Aorta (tissue), 5 donors: ENCODE measurements at places on chromosomes 16 and 17.

DNA sequence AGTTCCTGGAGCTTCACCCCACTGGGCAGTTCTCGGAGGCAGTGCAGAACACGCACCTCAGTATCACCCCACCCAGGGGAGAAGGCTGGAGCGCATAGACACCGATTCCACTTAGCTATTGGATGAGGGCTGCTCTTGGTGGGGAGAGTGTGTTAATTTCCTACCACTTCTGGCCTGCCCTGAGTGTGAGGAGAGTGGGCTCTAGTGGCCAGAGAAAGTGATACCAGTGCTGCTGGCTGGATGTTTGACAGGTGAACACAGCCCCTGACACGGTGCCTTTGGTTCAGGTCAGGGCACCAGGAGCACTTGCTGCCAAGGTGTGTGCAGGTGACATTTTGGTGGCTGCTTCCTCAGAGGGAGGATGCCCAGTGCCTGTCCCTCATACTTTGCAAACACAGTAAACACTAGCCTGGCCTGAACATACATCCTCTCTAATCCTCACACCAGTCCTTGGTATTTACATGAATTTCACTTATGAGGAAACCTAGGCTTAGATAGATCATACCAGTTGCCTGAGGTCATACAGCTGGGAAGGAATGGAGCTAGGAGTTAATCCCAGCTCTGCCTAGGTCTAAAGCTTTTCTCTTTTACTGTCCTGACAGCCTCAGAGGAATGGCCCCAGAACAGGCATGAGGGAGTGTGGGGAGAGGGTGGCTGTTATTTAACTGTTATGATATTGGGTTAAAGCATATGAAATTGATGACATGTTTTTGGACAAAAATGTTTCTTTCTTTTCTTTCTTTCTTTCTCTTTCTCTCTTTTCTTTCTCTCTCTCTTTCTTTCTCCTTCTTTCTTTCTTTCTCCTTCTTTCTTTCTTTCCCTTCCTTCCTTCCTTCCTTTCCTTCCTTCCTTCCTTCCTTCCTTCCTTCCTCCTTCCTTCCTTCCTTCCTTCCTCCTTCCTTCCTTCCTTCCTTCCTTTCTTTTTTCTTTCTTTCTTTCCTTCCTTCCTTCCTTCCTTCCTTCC is 21.0 kb upstream of the ITGAX start:
- DNase-seq, result no peak

- DNase-seq, result no peak
Measured at GRCh38 chr17:66423056-66423955, 120.9 kb downstream of the PRKCA start.

DNA sequence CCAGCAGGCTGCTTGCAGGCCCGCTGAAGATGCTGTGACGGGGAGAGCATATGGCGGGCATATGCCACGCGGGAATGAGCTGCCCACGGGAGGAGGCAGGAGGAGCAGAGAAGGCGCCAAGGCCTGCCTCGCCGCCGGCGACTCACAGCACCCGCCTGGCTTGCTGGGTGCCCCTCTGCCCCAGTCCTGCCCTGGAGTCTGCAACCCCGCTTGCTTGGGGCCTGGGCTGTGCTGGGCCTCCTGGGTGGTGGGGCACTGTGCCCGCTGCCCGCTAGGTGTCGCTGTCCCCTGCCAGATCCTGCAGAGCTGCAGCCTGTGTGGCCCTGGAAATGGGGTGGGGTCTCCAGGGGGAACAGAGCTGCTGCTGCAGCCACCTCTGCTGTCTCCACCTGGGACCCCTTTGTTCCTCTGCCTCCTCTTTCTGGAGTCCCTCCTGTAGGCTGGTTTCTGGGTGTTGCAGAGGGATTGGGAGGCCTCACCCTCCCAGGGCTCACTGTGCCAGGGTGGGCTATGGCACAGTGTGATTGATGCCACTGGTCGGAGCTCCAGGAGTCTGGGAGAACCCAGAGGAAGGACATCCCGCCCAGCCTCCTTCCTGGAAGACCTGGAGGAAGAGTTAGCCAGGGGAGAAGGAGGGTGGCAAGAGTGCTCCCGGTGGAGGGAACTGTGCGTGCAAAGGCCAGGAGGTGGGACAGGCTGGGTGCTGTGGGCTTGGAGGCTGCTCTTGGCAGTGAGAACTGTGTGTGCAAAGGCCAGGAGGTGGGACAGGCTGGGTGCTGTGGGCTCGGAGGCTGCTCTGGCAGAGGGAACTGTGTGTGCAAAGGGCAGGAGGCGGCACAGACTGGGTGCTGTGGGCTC is 141.0 kb upstream of the CIBAR2 start:
- DNase-seq, result peak; percentile 67

- DNase-seq, result no peak
Measured at GRCh38 chr17:58432806-58433573, 15.7 kb upstream of the RNF43 start.

GRCh38 chr16:53356478-53357207 is 77.6 kb upstream of the RBL2 start:
- DNase-seq, result no peak

- no peak for DNase-seq
Measured at GRCh38 chr17:64139542-64139941, 9.6 kb upstream of the ERN1 start.

- no peak for DNase-seq
Measured at GRCh38 chr17:37082311-37082860, 133.6 kb downstream of the AATF start.

- DNase-seq, result no peak
Measured at GRCh38 chr16:49405123-49405522, 31.5 kb downstream of the C16orf78 start.

GRCh38 chr16:58906981-58907715 is 173.0 kb upstream of the GOT2 start:
- DNase-seq, result no peak

DNA sequence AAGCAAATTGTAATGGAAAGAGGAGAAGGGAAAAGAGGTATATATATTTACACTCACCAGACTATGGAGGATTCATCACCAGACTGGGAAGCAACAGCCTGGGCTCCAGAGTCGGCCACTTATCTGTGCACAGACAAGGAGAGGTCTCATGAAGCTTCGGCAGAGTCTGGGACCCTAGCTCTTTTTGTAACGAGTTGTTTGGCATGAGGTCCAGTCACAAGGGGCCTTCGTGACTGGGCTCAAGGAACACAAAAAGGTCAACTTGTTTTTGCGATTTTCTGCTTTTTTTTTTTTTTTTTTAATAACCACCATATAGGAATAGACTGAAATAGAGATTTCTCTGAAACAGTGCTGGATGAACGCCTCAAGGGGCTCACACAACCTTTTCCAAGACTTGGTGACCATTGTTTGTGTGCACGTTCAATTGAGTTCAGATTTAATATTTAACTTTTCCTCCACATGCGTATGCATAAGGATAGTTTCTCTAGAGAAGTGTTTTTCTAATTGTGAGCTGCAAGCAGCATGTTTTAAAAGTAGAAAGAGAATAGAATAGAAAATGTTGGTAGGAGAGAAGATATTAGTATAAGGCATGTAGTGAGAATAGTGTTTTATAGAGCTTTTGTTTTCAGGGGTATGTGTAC is 25.8 kb downstream of the BPTF start:
- no peak for DNase-seq

DNA sequence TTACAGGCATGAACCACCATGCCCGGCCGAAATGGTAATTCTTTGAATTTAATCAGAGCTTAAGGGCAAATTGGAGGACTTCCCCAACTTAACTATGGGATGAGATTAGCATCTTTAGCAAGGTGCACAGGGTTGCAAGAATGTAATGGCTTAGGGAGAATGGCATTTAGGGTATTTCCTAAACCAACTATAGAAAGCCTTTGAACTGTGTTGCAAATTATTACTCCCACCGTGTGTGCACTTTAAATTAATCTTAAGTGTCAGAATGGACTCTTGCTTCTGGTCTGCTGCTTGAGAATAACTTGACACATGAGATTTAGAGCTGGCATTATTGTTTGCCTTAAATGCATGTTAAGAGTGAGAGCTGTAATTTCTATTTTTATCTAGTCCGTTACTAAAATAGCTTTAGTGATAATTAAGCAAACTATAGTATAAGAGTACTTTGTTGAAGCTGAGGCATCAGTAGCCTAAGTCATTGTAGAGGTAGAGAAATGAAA is 59.8 kb downstream of the TUBD1 start:
- no peak for DNase-seq

DNA sequence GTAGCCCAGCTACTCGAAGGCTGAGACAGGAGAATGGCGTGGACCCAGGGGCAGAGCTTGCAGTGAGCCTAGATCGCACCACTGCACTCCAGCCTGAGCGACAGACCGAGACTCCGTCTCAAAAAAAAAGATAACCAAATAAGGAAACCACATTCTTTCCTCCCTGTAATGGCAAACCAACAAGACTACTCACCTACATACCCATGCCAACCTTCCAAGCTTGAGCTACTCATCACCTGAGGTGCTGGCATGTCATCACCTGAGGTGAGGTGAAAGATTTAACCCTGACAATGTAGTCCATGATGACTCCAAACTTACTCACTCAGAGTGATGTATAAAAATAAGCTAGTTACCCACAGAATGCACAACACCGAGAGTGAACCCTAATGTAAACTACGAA is 85.2 kb downstream of the SMG6 start:
- no peak for DNase-seq

GRCh38 chr16:24124291-24124690 is 131.8 kb upstream of the CACNG3 start:
- DNase-seq, result no peak

DNA sequence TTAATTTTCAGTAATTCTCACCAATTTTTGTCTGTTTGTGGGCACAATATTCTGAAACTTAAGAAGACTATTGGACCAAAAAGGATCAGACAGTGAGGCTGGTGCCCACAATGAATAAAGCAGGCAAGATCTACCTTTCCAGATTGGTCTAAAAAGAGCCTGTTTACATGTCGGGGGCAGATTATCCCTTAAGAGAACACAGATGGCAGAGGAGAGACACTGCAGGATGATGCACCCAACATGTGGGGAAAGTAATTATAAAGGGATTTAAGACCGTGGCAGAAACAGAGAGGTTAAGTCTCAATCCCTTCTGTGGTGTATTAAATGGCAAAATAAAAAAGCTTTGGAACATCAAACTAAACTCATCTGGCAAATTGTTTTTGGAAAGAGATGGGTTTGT is 331.8 kb upstream of the CDH11 start:
- no peak for DNase-seq

DNA sequence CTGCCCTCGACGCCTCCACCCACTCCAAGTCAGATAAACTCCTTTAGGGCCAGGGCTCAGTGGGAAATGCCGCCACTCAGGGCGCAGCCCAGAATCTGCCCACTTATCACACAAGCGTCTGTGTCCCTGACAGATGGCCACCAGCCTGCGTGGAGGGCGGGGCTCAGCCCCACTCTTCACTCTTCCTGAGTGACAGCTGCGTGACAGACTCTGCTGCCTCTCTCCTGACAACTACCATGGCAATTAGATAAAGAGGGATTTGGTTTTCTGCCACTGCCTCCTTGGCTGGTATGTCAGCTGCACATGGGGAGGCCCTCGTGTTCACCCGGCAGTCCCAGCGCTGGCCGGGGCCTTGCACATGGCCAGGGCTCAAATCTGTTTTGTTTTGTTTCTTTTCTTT is 96.2 kb downstream of the RTN4RL1 start:
- DNase-seq, result no peak

- DNase-seq, result no peak
Measured at GRCh38 chr16:86212706-86213436, 297.5 kb upstream of the FOXF1 start.

- no peak for DNase-seq
Measured at GRCh38 chr17:80781807-80782277, 209.8 kb upstream of the CHMP6 start.

- no peak for DNase-seq
Measured at GRCh38 chr17:31251105-31251969, 45.7 kb downstream of the OMG start.

DNA sequence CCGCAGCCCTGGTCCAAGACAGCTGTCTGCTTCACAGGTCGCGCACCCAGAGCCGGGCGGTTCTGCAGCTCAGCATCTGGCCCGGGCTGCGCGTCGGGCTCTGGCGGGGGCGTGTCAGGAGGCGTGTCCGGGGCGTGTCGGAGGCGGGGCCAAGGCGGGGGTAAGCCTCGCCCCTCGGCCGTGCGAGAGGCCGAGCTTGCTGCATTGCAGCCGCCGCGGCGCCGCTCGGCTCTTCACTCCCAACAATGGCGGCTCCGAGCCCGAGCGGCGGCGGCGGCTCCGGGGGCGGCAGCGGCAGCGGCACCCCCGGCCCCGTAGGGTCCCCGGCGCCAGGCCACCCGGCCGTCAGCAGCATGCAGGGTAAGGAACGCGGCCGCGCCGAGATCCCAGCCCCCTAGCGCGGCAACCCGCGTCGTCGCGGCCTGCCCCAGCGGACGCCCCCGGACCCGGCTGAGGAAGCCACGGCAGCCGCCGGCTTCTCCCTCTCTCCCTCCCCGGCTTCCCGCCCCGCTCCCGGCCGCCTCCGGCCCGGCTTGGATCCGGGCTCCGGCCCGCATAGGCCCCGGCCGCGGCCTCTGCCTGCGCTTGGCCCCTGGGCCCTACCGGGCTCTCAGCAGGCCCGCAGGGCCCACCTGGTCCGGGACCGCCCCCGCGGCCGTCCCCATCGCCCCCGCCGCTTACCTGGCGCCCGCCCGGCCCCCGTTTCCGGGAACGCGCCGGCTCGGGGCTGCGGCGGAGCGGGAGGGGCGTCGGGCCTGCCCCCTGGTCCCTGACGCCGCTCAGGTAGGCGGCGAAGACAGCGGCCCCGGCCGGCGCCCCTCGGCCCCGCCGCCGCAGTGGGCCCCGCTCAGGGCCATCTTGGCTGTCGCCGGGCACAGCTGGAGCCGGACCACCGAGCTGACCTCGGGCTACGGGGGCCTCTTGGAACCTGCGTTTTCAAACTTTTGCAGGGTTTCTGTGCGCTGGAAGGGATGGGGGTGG is at the start of gene MAP2K4:
Gene MAP2K4, plus strand, starts transcription at position 236 of the 981 bp plus-strand sequence. Its CDS starts 10 bp downstream, at position 246.
- DNase-seq, result peak; percentile 95

- no peak for DNase-seq
Measured at GRCh38 chr17:3656755-3657587, 11.4 kb downstream of the TAX1BP3 start.

GRCh38 chr17:81854974-81855774 is 5.2 kb downstream of the P4HB start:
- DNase-seq, result no peak

- DNase-seq, result no peak
Measured at GRCh38 chr17:81322271-81323082, 27.4 kb upstream of the SLC38A10 start.

DNA sequence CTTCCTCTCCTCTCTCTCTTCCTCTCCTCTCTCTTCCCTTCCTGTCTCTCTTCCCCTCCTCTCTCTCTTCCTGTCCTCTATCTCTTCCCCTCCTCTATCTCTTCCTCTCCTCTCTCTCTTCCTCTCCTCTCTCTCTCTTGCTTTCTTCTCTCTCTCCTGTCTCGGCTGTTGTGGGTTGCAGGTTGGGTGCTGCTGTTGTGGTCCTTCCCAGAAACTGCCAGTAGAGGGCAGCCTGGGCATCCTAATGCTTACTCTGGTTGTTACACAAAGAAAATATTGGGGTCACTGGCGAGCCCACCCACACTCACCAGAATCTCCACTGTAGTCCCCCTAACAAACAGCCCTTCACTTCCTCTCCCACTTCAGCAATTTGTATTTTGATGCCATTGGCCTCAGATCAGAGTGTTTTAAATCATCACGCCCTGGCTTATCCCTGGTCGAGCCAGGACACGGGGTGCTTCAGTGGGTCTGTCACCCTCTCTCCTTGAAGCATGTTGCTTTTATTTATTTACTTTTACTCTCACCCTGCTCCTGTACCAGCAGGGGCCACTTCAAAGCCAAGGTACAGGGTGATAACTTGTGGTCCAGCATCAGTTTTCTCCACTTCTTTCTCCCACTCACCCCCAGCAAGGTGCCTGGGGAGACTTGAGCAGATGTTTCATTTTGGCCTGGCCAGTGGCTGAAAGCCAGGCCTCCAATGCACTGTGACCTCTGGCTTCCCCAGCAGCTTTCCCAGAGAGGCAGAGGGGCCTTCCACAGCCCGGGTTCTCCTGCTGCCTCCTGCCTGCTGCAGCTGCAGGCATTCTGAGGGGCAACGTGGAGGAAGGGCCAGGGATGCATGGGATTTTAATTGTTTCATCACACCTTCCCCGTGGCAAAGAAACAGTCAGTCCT is 4.7 kb upstream of the MMP15 start:
- DNase-seq, result no peak
